Esophagus mucosa (tissue), 1 donor: ENCODE measurements at places on chromosomes 7 and 10. TPM values are rescaled to one million over a fixed set of nuclear protein-coding genes. Genes with fewer than 3 reads are reported as not detected.

CPA1 gene
- total RNA-seq: not detected

CTTNBP2 gene
- 16.9 TPM for total RNA-seq

DNA sequence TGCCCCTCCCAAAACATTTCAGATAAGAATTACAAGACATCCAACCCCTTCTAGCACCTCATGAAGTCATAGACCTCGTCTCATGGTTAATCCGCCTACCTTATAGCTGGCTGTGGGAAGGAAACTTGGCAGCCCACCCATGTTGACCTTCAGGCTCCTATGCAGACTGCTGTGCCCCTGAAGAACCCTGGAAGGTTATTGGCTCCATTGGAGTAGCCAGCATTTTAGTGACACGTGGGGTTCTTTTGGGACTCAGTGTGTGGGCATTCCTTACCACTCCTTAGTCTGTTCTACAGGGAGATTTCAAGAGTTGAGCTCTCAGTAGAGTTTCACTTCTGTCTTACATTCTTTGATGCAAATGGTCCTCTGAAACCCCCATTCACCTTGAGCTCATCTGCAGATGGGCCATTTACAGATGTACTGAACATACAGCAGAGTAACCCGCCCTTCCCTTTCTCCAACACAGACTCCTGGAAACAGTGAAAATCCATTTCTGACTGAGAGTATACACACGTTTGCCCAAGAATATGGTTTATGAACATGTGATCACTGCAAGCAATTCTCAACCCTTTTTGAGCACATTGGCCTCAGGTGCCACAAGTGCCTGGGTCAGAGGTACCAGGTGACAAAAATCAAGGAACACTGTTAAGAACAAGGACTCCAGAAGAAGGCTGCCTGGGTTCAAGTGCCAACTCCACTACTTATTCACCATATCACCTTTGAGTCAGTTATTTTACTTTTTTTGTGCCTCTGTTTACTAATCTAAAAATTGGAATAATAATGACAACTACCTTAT lies 54.0 kb upstream of the HECW1 start:
- ATAC-seq: no peak

- ATAC-seq: no peak
These were observed 46.2 kb downstream of the WDR11 start for GRCh38 chr10:120897343-120897742.
